ENCODE measurements at places on chromosomes 2 and 18.
A peak's percentile ranks its signal among the peaks of the same experiment; 100 is the strongest.

DNA sequence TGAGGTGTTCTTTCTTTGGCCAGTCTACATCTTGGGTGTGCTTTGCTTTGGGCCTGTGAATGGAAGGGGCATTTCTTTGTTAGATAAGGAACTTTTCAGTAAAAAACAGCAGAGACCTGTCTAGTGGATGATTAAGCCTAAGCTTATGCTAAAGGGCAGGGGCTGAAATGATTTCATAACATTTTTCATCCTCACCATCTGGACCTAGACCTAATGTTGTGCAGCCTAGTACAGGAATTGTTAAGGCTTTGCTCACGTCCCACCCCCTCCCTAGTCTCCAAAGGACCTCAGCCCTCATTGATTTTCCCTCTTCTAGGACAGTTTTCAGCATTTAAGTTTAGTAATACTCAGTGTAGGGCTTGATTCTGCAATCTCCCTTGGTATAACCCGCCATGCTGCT, 111.8 kb downstream of the PRKCE start:
- DNase-seq: no peak

DNA sequence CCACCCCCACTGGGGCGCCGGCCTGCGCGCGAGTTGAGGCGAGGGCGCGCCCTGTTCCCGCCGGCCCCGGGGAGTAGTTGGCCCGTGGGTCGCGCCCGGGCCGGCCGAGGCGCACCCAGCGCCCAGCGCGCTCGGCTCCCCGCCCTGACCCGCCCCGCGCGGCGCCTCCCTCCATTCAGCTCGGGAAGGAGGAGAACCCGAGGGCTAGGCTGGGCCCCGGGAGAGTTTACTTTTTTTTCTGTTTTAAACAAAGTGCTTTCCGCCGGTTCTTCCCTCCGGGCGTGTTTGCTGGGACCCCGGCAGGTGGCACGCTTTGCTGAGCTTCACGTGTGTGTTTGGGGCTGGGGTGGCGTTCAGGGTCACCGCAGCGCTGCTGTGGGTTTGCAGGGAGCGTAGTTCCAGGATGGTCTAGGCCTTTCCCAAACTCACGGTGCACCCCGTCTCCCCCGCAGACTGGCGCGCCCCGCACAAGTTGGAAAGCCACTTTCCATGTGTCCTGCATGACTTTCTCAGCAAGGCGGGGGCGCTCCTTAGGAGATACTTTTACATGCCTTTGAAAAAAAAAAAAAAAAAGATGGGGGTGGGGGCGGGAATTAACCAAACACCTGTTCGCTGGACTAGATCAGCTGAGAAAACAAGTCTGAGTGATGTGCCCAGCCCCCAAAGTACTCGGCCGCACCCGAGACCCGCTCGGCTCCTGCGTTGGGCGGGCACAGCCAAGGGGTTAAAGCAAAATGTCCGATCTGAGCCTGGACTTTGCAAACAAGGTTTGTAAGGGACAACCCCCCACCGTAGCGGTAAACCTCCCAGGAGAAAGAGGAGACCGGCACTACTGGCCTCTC, 825 bp downstream of the ITGA6 start:
- no peak for DNase-seq

DNA sequence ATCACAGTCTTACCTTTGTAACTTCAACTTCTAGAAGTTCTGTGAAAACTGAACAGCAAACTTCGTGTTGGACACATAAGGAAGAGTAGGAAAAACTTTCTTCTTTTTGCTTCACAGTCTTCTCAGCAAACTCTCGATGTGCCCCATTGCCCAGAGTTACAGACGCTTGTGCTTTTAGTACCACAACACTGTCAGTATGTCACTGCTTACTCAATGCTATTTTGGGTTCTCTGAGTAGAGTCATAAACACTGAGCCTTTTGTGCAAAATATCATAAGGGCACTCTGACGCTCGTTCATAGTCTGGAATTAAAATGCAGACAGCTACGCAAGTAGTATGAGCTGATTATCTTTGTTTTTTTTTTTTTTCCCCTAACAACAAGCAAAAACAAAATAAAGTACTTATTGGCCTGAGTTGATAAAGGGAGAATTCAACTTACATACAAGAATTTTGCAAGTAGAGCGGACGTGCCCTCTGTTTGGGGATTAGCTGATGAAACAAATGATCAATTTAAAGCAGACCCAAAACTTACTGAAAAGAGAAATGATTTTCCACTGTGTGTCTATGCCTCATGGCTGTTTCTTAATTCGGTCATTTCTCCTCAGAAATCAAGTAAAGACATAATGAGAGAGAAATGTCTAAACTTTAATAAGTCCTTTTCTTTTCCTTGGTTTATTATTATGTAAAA, at the start of gene CDH19:
Gene CDH19 (minus strand): TSS at position 150 of the 687 bp plus-strand sequence. CDS start 31,886 bp downstream, outside the sequence.
- no peak for DNase-seq

DNA sequence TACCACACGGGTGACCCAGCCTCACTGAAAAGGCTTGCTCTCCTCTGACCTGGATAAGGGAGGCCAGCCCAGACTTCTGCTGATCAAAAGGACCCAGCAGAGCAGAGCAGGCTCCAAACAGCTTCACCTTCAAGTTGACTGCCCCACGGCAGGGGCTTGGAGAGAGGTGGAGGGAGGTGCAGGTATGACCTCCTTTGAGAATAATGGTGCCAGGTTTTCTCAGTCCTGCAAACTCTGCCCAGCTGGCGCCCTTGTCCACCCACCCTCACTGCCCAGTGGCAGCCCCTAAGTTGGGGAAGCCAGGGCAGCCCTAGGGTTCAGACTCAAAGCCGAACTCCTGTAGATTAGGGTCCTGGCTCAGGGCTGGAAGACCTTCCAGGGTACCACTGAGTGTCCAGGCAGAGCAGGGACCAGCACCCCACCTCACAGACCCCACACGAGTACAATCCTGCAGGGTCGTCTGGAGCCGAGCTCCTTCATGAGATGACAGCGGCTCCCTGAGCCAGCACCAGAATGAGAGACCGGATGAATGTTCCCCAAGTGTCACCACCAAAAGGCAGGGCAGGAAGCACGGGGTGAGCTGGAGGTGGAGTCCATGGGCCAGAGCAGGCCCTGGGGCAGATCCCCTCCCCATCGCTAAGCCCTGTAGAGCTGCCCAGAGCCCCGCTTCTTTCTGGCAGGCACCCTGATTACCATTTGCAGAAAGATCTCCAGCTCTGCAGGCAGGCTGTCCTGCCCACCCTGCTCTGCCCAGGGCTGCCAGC, 3.6 kb upstream of the GPC1 start:
- no peak for DNase-seq

GRCh38 chr2:150051004-150051403, 436.5 kb downstream of the RND3 start:
- no peak for DNase-seq

DNA sequence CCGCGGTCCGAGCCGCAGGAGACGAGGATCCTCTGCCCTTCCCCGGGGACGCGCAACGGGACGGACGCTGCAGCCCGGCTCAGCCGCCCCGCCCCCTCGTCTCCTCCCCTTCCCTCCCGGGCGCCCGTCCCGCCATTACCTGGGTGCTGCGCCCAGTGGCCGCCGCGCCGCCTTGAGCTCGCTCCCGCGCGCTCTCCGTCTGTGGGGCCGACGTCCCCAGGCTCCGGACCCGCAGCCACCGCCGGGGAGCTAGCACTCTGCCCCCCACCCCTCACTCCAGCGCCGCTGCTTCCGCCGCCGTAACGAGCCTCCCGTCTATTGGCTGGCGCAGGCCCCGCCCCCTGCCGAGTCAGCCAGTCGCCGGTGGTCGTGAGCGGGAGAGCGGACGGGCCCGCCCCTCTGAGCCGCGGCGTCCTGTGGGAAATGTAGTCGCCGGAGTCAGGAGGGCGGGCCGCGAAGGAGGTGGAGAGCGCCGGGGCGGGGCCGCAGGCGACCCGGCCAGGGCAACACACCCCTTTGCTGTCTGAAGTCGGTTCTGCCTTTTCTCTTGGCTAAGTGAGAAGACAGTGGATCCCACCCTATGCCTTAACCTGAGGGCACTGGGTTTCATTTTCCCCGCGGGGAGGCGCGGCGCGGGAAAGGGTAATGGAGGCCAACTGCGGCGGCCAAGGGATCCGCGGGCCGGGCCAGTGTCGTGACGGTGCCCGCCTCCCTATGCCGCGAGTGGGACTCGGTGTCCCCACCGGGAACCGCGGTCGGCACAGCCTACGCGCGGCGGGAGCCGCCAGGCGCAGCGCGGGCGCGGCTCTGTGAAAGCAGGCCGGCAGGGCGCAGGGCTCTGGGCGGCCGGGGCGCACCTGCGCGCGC, at the start of gene SAP130:
Gene SAP130 (minus strand): TSS at position 259 of the 867 bp plus-strand sequence. CDS start 1,767 bp downstream, outside the sequence.
- DNase-seq: peak; percentile 66

- no peak for DNase-seq
Observed at GRCh38 chr2:167140767-167141166, 252.5 kb downstream of the XIRP2 start.

DNA sequence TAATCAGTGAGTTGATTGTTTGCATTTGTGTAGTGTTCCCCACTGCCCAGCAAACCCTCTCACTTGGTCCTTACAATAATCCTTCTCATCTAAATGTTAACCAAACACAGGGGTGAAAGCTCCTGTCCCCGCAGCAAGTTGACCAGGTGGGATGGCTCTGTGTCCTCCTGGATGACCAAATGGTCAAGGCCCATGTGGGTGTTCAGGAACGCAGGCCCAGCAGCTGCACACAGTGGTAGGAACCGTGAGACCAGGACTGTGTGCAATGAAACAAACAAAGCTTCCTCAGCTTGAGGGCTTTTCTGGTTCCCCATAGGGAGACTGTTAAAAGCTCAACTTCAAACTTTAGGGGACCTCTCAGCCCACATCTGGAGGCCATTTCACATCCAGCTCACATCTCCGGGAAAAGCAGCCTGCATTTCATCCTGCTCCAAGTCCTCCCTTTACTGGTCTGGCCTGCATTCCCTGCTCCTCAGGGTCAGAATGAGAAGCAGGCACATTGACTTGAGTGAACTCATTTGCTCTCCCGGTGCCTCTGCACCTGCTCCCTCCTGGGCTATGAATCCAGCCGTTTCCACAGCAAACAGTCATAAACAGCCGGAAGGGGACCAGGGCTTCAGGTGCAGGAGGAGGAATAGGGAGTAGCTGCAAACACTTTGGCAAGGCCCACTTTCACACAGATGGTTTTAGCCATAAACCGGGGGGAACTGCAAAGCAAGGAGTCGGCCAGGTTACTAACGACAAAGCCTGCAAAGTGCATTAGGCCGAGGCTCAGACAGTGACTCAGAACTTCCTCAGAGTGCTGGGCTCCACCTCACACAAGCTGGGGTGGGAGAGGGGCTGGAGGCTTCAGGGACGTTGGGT, 144.7 kb downstream of the CAPN13 start:
- no peak for DNase-seq

DNA sequence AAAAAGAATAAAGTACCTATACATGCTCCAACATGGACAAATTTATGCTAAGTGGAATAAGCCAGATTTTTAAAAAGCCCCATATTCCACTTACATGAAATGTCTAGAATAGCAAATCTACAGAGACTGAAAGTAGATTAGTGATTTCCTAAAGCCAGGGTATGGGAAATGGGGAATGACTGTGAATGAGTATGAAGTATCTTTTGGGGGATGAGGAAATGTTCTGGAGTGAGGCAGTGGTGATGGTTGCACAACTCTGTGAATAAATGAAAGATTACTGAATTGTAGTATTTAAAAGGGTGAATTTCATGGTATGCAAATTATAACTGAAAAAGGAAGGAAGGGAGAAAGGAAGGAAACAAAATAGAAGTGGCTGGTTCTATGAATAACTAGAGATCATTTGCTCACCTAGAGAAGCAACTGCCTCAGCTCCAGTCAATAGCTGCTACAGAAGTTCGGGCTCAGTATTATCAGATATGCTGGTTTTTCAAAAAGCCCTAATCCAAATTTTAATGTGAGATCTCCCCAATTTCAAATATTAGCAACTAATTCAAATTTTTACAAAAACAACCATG, 39.3 kb downstream of the MAP3K2 start:
- no peak for DNase-seq

- peak; percentile 32 for DNase-seq
Observed at GRCh38 chr2:80499095-80499494, 194.5 kb upstream of the LRRTM1 start.

GRCh38 chr2:218319813-218320365, 27.6 kb upstream of the TMBIM1 start:
- no peak for DNase-seq

DNA sequence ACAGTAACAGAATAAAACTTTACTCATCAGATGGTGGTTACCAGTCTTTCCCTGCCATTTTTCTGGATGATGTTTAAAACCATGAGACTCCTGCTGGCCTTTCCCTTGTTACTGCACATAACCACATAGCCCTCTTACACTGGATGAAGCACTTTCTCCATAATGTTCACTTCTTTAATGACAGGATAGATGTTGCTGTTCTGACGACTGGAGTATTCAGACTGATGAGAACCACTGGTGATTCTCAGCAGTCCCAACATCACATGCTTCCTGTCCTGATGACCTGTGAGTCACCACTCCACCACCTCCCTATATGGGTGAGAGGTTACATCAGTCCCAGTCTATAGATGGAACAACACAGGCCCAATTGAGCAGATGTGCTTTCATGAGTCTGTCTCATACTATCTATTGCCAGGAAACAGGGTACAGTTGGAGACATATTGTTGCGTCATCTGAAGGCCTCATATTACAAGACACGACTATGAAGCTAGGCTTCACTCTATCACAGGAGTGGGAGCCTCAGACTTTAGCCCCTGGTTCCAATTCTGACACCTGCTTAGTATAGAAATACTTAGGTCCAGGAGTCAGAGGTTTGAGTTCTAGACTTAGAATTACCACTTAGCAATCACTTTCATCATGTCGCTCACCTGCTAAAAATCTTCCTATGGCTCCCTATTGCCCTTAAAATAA, 145.7 kb upstream of the KLF7 start:
- DNase-seq: no peak

- no peak for DNase-seq
Observed at GRCh38 chr18:54257015-54257414, 12.3 kb upstream of the POLI start.

All from anterior cingulate cortex (tissue), 58 donors.